SJSA1 (cell line): ENCODE measurements at places on chromosomes 3 and 15. TPM values are rescaled to one million over a fixed set of nuclear protein-coding genes. Genes with fewer than 3 reads are reported as not detected.

The GPR62 gene
- not detected in 2 replicates for total RNA-seq

The SIAH2 gene
- 22.7 and 24.6 TPM in 2 replicates for total RNA-seq

The INKA1 gene
- total RNA-seq, result 0.56 and 1.3 TPM in 2 replicates

The GUCA1C gene
- not detected in 2 replicates for total RNA-seq

The MAGI1 gene
- total RNA-seq, result 4.6 and 4.9 TPM in 2 replicates

The CLDN18 gene
- total RNA-seq, result not detected in 2 replicates

The AHSG gene
- not detected in 2 replicates for total RNA-seq

The ROBO2 gene
- total RNA-seq, result not detected in 2 replicates

The MITF gene
- total RNA-seq, result 9.8 and 16.5 TPM in 2 replicates

DNA sequence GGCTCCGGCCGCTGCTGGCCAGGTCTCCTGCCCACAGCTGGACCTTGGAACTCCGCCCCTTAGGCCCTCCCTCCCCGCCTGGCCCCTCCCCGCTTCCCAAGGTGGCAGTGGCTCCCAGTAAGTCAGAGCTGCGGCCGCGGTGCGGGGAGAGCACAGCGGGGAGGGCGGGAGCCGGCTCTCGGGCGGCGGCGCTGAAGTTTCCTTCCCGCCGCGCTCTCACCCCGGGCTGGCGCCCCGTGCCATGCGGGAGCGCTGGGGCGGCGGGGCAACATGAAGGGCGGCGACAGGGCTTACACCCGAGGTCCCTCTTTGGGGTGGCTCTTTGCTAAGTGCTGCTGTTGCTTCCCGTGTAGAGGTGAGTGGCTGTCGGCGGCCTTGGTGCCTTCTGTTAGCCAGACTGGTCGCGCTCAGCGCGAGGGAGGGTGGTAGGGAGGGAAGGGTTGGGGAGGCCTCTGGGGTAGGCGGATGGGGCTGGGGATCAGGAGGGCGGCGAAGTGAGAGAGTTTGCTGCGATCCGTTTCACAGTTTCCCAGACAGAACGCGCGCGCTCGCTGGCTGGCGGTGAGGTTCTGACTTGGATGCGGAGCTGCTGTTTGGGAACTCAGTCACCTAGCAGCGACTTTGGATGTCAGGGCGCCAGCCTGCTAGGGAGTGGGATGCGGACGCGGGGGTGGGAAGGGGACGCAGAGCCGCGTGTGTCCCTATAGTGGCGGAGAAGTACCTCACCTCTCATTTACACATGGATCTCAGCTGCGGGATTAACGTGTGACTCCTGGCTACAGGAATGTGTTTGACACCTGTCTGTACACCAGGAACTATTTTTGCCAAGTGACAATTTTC lies 145.5 kb upstream of the UMPS start:
- DNase-seq, result peak; percentile 67

GRCh38 chr3:90184861-90185260 lies 1077.4 kb downstream of the EPHA3 start:
- no peak for DNase-seq

DNA sequence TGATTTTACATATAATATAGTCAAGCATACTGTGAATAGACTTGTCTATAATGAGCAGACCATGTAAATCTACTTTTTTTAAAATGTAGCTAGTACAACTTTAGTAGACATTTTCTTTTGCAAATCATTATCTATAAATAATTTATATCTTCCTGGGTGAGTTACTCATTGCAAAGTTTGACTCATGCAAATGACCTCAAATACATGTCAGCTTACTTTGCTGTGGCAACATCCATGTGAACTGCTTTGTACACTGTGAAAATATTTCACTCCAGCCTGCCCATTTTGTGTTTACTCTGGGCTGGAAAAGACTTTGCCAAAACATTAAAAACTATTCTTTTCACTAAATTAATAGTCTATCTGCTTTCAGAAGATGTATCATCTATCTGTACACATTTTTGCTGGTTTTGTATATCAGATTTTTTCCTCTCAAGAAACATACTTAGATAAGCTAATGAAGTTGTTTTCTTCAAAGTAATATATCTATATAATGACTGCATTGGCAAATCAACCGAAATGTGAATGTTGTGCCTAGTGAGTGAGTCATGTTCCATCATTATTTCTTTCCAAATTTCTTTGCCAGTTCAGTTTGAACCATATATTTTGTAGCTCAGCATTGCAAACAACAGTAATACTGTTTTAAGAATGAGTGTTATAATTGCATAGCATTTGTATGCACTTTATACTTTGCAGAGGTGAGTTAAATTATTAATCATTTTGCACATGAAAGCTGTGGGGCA lies 26.5 kb downstream of the IGSF10 start:
- no peak for DNase-seq

- peak; percentile 33 for DNase-seq
Measured at GRCh38 chr3:195849322-195850074, 37.8 kb upstream of the MUC4 start.

DNA sequence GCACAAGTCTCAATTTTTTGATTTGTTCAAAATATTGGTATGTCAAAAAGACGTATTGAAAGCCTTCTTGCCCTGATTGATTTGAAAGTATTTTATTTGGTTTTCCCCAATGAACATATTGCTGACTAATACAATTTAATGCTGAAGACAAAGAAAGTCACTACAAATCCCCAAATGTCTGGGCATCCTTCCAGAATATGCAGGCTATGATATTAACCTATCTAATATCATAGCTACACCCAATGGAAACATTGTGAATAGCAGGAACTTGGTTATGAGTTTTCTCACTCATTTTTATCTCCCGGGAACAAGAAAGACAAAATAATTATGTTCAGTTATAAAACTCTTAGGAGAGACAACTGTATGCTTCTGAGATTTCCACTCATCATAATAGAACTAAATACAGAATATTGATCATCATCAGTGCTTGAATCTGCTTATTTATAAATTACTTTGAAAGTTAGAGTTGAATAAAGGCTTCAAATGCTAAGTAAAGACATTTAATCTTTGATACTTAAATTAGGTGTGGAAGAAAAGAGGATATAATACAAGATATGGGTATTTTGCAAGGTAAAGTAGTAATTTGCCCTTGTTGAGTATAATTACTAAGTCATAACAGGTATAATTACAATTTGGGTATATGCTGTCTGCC lies 483.9 kb downstream of the RBMS3 start:
- no peak for DNase-seq

DNA sequence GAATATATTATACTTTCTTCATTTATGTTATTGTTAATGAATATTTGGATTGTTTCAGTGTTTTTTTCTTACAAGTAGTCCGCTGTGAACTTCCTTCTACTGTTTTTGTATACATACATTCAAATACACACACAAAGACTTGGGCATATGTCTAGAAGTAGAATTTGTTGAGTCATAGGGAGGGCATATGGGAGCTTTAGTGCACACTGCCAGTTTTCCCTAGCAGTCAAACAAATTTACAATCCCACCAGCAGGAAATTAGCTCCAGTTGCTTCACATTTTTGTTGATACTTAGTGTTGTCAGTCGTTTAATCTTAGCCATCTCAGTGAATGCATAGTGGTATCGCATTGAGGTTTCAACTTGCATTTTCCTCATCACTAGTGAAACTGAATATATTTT lies 492.3 kb downstream of the DIPK2A start:
- no peak for DNase-seq

GRCh38 chr3:136294176-136294575 lies 44.0 kb downstream of the PCCB start:
- no peak for DNase-seq

GRCh38 chr3:23767546-23767945 lies 38.2 kb upstream of the UBE2E1 start:
- no peak for DNase-seq

DNA sequence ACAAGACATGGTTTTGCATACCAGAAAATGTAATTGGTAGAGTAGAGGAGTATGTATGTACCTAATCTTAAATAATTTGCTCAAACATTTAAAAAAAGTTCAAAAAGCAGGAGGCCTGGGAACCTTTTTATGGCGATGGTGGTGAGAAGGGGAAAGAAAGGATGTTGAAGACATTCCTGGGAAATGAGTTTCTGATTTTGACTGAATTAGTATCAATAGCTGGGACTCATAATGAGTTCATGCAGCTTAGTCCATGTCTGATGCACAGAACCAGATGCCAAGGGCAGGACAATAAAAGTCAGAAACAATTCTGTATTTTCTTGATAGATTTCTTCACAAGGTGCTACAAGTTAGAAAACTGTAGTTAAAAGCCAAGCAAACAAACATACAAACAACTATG lies 395.3 kb downstream of the GAP43 start:
- no peak for DNase-seq

- no peak for DNase-seq
Measured at GRCh38 chr15:69780981-69781380, 316.7 kb downstream of the TLE3 start.

- no peak for DNase-seq
Measured at GRCh38 chr15:66153549-66154415, 99.8 kb downstream of the MEGF11 start.

GRCh38 chr3:144058713-144059112 lies 87.1 kb downstream of the DIPK2A start:
- DNase-seq, result no peak

DNA sequence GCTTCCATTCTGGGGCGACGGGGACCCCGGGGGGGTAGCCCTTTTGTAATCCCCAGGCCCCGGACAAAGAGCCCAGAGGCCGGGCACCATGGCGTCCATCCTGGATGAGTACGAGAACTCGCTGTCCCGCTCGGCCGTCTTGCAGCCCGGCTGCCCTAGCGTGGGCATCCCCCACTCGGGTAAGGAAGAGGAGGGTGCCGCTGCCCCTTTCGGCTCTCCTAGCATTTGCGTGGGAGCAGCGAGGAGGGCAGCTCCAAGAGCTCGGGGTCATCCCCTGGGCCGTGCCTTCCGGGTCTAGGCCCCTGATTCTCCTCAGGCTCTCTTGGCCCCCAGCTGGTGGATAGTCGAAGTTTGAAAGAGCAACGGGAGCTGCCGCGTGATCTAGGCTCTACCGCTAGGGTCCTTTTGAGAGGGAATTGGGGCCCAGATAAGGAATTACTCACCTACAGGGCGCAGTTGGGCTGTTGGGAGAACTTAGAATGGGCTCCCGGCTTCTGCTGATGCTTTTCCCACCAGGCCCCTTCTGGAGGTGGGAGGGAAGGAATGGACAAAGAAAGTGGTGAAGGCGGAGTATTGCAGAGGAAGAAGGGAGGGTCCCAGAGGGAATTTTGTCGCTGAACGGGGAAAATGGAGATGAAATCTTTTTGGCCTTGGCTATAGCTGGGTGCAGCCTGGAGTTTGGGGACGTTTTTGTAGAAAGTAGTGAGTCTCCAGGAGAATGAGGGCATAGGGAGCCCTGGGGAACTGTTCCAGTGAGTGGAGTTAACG lies 615 bp downstream of the VPS18 start:
- peak; percentile 77 for DNase-seq

DNA sequence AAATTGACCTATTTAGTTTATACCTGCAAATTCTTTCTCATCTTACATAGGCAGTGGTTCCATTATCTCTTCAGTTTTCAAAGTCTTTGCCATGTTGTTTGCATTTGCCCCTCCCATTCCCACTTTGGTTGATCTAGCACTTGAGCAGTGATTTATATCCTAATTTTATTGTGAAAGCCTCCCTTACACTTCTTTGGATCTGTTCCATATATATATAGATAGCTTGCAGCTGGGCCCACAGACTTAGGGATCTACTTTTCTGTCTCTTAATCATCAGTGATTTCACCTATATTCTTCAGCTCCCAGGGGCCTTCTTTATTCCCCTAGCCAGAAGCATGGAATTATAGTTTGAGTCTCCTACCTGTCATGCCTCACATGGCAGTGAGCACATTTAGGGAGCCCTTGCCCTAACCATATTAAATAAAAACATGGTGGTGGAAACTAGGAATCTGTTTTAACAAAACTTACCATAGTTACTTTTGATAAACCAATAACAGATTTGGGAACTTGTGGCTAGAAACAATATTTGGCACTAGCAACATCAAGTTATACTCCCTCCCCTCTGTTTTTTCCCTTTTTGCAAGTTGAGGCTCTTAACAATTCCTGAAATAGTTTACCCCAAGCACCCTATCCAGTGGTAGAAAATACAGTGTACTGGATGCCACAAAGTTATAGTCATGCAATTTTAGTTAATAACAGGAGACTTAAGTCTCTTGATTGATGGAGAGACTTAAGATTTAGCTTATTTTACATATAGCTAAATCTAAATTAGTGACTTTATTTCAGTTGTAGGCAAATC lies 41.7 kb downstream of the ARIH1 start:
- no peak for DNase-seq

- no peak for DNase-seq
Measured at GRCh38 chr3:124748560-124749198, 18.4 kb downstream of the UMPS start.

DNA sequence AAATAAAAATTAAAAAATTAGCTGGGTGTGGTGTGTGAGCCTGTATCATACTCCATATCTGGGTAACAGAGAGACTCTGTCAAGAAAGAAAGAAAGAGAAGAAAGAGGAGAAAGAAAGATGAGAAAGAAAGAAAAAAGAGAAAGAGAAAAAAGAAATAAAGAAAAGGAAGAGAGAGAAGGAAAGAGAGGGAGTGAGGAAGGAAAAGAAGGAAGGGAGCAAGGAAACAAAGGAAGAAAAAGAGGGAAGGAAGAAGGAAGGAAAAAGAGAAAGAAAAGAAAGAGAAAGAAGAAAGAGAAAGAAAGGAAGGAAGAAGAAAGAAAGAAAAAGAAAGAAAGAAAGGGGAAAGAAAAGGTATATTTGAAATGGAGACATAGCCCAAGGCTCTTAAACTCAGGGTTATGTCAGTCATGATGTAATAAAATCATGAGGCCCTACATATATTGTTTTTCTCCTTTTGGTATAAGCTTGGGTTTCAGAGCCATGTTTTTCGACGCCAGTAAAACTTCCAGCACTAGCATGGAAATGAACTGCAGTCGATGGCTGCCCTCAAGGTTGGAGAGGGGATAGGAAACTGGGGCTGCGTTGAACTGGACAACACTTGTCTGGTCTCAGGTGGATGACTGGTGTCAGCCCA lies 38.0 kb upstream of the RFTN1 start:
- no peak for DNase-seq

GRCh38 chr15:41501931-41502794 lies 8.5 kb downstream of the ITPKA start:
- no peak for DNase-seq

DNA sequence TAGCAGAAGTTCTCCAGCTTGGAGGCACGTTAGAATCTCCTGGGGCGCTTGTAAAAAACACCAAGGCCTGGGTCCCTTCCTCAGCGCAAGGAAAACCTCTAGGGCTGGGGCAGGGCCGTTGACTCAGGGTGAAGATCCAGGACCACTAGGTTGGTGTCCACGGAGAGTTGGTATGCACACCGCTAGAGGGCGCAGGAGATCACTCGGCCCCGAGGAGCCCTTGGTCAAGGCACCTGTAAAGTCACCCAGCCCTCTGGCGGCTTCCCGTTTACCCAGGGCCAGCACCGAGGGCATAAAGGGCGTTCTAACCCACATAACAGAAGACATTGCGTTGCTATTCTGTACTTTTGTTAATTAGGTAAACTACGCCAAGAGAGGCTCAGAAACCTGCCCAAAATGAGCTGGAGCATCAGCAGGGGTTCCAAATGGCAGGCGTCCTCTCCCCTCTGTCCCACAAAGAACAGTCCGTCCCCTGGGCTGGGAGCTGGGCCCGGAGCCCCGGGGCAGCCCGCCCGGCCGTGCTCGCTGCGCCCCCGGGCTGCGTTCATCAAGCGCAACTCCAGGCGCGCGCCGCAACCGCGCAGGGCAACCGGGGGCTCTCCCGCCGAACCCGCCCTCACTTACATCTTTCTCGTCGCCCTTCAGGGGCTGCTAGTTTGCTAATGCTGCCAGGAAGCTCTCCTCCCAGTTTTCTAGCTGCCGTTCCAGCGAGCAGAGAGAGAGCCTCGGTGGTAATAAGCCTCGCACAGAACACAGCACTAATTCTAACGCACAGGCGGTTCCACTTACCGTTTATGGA lies 332.1 kb downstream of the ARRDC4 start:
- DNase-seq, result peak; percentile 63
